Memory B cell (primary cell): ENCODE measurements at places on chromosomes 1 and 21.

GRCh38 chr1:183065168-183065706 is 42.0 kb downstream of the LAMC1 start:
- DNase-seq, result no peak

DNA sequence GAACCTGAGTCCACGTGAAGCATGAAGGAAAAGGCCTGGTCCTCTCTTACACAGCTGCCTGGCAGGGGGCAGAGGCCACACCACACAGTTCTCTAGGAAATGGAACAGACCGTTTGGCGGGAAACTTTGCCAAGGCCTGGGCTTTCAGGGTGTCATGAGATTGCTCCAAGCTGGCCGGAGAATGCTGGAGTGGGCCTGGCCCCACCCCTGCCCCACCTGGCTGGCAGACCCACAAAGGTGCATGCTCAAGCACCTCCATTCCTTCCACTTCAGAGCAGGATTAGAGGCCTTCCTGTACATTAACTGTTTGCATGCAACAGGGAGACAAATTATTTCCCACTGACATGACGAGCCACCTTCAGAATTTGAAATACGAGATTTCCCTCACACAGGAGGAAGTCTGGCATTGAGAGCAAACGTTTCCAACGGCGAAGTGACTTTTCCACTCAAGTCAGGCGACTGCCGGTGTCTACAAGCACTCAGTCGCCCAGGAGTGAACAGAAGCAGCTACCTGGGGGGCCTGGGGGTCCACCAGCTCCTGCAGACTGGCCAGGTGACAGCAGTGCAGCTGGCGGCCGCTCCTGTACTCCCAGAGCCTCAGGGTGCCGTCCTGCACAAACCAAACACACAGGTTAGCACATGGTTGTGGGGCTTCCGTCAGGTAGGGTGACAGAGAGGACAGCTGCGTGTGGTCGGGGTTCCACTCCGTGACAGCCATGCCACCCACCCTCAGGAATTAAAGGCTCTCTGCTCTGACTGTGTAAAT is 24.0 kb downstream of the WDR4 start:
- DNase-seq, result no peak

GRCh38 chr1:15678578-15678977 is 5.5 kb upstream of the PLEKHM2 start:
- DNase-seq, result no peak

GRCh38 chr1:193846876-193847604 is 660.6 kb upstream of the B3GALT2 start:
- no peak for DNase-seq

DNA sequence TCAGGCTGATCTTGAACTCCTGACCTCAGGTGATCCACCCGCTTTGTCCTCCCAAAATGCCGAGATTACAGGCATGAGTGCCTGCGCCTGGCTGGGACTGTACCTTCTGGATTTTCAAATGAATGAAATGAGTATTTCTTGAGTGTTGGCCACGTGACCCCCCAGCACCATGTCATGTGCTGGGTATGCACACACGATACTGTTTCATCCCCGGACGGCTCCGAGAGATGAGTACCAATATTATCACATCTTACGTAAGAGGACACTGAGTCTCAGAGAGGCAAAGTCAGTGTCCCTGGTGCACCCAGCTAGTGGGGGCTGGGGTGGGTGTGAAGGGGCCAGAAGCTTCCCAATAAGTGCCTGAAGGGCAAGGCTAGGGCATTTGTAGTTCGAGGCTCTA is 780 bp upstream of the CROCC start:
- DNase-seq, result no peak

DNA sequence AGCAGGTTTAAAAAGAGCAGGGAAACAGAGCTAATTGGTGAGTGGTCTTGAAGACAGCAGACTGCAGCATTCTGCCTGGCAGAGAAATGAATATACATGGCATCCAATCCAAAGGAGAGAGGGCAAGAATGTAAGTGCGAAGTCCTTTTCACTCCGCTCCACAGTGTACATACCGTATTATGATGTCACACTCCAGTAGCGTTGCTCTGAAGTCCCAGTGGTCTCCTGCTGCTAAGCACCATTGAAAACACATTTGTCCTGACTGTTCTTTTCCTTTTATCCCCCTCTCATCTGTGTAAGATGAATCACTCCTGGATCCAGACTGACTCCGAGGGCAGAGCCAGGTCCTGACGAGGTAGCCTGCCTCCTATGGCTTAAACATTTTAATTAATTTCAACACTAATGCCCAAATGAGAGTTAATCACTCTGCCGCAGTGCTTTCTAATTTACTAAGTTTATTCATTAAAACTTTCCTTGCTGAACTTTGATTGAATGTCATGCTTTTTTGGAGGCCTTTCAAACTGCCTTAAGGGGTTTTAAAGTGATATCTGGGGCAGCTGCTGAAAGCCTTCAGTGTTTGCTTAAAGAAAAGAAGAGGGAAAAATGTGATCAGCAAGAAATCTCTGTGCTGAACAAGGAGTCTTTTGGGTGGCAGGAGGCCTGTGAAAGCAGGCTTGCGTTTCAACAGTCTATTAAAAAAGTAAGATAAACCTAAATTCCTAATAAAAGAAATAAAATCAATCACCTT is 227.2 kb downstream of the ATG4C start:
- no peak for DNase-seq

GRCh38 chr1:224356685-224357625 is at the start of gene CNIH4:
TSS of gene CNIH4 (plus strand) at chr1:224356879. CDS start at chr1:224356925, 46 bp downstream.
- DNase-seq, result peak; percentile 83

GRCh38 chr1:192835116-192835515 is 26.3 kb downstream of the RGS2 start:
- no peak for DNase-seq

DNA sequence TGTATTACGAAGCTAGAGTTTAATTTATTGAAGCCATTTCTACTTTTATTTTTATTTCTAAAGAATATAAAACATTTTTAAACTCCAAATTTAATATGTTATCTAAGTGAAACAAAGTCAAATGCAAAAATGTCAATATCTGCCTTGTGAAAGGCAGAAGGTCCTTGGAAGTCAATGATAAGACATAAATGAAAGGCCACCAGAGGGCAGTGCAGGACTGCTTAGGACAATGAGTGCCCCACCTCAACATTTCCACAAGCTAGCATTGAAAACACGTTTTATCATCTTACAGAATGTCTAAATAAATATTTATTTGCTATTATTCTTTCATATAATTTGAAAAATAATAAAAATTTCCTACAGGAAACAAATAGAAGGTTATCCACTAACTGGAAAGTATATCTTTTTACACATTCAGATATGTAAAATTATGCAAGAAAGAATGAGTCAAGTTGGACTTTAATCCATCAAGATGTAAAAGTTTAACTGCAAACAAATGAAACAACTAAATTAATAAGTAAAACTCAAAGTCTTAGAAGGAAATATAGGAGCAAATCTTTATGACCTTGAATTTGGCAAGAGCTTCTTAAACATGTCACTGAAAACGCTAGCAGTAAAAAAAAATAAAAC is 140.1 kb upstream of the FMN2 start:
- no peak for DNase-seq

DNA sequence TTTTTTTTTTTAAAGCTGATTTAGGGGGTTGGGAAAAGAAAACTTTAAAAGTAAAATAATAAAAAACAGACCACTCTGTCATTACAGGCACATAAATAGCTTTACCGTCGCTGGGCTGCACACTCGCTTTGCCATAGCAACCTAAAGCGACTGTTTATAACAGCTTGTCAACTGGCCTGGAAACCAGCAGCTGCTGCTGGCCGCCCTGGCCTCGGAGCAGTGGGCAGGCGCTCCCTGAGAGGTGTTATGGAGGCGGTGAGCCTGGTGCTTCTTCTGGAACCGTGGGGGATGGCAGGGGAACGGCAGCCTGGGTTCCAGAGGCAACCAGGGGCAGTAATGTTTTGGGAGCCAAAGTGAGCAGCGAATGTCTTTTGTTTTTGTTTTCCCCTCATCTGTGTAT is 45.7 kb downstream of the ATP2B4 start:
- DNase-seq, result no peak
